ENCODE measurements at places on chromosomes 3 and 15. TPM values are rescaled to one million over a fixed set of nuclear protein-coding genes. Genes with fewer than 3 reads are reported as not detected.

The IMP3 gene
- 132 TPM for total RNA-seq

- no peak for DNase-seq
Observed at GRCh38 chr15:75671730-75672602, 24.3 kb downstream of the SNX33 start.

DNA sequence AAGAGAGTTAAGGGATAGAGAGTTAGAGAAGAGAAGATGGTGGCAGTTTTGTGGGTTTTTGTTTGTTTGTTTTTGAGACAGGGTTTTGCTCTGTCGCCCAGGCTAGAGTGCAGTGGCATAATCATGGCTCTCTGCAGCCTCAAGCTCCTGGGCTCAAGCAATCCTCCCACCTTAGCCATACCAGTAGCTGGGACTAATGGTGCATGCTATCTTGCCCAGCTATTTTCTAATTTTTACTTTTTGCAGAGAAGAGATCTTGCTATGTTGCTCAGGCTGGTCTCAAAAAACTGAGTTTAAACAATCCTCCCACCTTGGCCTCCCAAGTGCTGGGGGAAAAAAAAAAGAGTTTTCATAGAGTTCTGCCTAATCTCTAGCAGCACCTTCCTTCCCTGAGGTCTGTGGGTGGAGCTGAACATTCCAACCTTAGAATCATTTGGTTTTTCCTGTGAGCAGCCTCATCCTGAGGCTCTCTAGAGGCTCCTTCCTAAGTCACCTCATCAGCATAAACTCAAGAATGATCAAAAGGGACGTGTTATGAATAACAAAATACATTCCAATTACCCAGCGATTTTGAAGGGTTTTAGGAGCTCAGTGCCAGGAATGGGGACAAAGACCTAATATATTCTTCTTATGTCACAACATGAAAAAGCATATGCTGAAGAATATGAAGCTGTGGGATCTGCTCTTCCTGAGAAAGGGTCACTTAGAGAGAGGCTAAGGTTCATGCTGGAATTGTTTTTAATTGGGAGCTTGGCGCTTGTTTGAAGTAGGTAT is 180.6 kb downstream of the LSAMP start:
- no peak for DNase-seq

DNA sequence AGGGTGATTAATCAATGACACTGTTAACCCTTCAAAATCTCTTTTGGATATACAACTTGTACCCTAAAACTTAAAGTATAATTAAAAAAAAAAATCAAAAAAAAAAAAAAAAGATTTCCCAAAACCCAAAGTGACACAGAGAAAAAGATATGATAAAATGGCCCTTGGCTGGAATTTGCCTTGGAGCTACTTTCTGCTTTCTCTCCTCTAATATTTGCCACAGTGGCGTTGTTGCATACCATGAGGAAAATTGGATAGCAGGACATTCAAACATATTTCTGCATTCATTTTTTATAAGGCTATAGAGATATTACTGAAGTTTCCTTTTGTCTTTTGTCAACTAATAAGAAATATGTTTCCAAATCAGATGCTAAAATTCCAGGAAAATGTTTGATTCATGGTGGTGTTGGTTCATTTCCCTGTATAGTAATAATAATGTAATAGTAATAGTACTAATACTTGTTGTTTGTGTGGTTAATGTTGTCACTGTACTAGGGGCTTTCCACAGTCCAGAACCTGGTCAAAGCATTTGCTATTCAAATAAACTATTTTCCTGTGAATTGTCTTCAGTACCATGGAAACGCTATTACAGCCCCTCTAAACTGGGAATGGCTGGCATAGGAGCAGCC is 441.3 kb upstream of the THBS1 start:
- DNase-seq: no peak

GRCh38 chr3:52557011-52557960 is 20.9 kb downstream of the UQCC5 start:
- DNase-seq: no peak

DNA sequence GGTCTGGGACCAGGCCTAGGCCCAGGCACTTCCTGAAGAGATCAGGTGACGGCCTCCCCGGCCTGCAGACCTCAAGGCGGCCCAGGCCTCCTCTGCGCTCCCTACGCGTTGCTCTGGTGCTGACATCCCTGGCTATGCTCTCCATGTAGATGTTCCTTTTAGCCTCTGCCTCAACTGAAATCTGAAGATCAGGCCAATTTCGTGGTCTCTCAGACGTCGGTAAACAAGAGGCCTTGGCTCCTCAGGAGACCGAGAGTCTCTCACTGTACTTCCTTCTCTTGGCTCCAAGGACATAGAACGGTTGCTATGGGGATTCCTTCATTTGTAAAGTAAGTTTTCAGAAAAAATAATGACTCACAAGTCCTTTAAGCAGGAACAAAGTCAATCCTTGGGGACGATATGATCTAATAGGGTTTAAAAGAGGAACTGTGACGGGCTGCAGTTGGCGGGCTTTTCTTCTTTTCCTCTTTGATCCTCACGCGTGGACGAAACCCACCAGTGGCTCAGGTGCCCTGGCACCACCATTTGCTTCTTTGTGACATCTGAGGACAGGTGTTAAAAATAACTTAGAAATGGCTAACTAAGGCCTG is 55.6 kb upstream of the CGNL1 start:
- no peak for DNase-seq

- peak; percentile 7 for DNase-seq
Observed at GRCh38 chr3:42846685-42847522, 28.8 kb downstream of the CYP8B1 start.

DNA sequence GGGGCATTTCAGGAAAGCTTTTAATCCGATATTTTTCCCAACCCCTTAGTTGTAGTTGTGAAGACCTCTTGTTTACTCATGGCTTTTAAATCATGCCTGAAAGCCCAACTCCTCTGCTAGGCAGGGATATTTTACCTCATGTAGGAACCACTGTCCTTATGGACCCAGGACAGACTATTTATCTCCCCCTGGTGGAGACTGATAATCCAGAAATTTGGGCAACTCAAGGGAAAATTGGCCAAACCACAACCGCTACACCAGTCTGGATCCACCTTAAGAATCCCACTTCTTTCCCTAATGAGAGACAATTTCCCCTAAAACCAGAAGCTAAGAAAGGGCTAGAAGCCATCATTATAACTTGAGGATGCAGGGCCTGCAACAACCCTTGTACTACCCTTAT is 248.1 kb upstream of the STAC start:
- DNase-seq: no peak

The LRRIQ4 gene
- total RNA-seq: 0.18 TPM

GRCh38 chr3:118527514-118528044 is 507.1 kb downstream of the IGSF11 start:
- DNase-seq: no peak

DNA sequence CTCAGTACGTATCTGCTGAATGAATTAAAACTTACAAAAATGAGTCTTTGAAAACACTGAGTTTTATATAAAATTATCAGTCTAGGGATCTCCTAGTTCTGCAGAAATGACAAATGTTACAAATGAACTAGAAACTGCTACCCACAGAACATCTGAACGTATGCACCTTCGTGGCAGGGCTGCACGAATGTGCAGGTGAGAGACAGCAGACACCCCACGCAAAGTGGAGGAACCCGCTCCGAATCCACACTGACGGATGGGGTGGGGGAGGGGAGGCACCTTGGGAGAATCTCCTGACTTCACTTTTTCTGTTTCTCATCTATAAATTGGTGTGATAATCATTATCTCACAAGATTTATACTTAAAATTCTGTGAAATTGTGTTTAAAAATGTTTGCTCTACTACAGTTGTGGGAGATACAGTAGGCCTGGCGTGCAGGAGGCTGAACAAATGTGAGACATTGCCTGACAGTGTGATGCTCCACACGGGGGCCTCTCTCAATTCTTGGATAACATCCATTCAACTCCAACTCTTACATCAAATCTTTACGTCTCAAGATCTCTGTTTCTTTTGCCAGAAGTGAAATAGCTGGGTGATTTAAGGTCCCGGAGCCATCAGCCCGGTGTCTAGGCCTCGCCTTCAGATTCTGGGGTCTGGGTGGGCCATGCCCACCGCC is 86.9 kb downstream of the ATP10A start:
- no peak for DNase-seq

The GOLGA8S gene
- 0.18 TPM for total RNA-seq

GRCh38 chr3:69560116-69560515 is 174.2 kb upstream of the FRMD4B start:
- no peak for DNase-seq

- DNase-seq: no peak
Observed at GRCh38 chr3:47004369-47005211, 25.1 kb downstream of the NBEAL2 start.

The CRYBG3 gene
- 2.5 TPM for total RNA-seq

GRCh38 chr15:92843814-92844213 is 56.3 kb upstream of the CHD2 start:
- DNase-seq: no peak

GRCh38 chr3:126517986-126518778 is 609 bp upstream of the UROC1 start:
- DNase-seq: no peak

DNA sequence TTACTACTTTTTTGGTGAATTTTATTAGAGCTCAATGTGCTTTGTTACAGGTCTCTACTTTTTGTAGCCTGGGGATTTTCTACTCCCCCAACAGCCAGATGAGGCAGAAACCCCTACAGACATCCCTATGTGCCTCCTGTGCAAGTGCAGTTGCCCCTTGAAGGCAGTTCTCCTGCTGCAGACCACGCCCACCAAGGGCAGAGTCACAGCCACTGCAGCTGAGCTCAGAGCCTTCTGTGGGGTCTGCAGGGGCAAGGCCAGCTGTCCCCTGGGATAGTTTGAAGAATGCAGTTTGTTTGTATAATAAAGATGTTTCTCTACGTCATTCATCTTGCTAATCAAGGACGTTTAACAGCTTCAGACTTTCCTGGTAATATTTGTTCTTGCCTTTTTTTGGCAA is 76.8 kb downstream of the NPAP1 start:
- no peak for DNase-seq

Measured in activated naive CD8-positive, alpha-beta T cell treated with anti-CD3 and anti-CD28 coated beads for 36 hours (primary cell).